ENCODE measurements at places on chromosomes 7 and 10.

- no peak for DNase-seq
Observed at GRCh38 chr10:12795315-12796110, 206.0 kb downstream of the CCDC3 start.

- DNase-seq, result no peak
Observed at GRCh38 chr10:100642295-100642994, 102.9 kb upstream of the PAX2 start.

GRCh38 chr10:69861251-69862240 lies 59.8 kb downstream of the COL13A1 start:
- DNase-seq, result no peak

- DNase-seq, result no peak
Observed at GRCh38 chr7:36115448-36116321, 37.4 kb upstream of the EEPD1 start.

- no peak for DNase-seq
Observed at GRCh38 chr10:107576746-107577145, 412.2 kb upstream of the SORCS1 start.

GRCh38 chr7:131068604-131069021 lies 259.1 kb upstream of the MKLN1 start:
- DNase-seq, result no peak

DNA sequence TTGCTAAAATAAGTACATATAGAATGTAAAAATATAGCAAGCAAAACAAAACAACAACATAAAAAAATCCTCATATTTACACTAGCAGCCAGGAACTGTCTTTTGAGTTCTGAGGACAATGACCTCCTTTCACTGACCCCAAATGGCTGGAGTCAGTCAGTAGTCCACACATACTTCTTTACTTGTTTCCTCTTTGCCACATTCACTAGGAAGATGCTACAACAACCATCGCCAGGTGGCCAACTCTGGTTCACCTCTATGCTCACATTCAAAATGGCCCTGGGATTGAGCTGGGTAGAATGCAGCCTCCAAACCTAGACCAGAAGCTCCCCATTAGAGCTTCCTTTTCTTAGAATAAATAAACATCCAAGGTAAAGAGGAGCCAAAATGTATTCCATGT lies 356.2 kb downstream of the PLXNA4 start:
- DNase-seq, result no peak

DNA sequence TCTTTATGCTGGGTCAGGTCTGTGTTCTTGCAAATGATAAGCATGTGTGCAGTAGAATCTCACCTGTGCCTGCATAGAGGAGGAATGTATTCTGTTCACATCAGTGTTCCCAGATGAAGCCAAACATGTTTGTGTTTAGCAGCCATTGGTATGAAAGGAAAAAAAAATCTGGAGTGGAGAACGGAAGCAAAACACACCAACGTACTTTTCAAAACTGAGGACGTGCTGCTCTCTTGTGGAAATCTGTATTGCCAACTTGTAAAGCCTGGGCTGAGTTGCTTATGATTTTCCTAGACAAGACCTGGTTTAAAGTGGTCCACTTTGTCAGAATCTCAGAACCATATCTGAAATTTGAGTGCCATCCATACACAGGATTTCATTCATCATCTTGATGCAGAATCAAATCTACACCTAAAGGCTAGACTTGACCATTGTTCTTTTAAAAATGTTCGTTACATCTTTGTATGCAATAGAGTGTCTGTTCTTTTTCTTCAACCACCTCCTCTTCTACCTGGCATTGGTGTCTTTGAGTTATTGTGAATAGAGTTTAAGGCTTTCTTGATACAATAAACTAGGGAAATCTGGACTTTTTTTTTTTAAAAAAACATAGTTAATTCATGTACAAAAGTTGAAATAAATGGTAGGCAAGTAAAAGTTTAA lies 367.7 kb downstream of the PHF14 start:
- DNase-seq, result peak; percentile 0

Measured in NCI-H2081 (cell line).